ENCODE measurements at places on chromosomes 2 and 18.

DNA sequence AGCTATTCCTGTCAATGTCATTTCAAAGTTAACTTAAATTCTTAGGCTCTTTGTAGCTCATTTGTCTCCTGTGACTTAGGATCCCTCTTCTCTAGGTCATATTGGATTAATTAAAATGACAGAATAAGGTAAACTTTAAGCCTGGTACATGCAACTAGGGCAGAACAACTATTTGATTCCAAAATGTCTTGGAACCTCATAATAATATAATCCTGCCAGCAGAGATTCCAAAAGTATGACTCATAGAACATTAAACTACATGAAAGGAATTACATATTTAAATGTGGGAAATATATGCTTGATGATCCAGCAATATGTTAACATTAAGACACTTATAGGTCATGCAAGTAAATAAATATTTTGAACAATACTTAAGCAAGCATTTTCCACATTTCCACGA, 63.3 kb downstream of the COL3A1 start:
- no peak for DNase-seq

GRCh38 chr2:78540255-78540654, 485.2 kb upstream of the REG3G start:
- DNase-seq, result no peak

DNA sequence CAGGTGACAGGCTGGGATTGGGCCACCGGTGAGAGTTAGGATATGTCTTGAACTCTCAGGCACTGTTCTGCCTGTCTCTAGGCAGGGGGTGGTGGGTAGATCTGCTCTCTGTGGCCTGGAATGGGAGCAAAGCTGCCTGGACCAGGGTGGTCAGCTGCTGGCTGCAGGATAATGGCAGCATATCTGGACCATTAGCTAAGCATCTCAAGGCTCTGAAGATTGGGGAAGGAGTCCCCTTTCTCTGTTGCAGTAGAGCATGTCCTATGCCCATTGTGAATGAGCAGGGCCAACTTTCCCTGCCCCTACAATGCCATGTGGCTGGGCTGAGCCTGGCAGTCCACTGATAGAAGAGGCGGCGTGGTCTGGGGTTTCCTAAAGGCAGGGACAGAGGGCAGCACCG, 34.6 kb downstream of the LOXHD1 start:
- no peak for DNase-seq

- no peak for DNase-seq
Measured at GRCh38 chr18:11391661-11392060, 217.7 kb upstream of the SLC35G4 start.

- no peak for DNase-seq
Measured at GRCh38 chr2:202278944-202279343, 13.4 kb downstream of the NOP58 start.

GRCh38 chr2:27977731-27978312, 87.3 kb downstream of the BABAM2 start:
- no peak for DNase-seq

- no peak for DNase-seq
Measured at GRCh38 chr2:160920791-160921303, 239.4 kb upstream of the TANK start.

DNA sequence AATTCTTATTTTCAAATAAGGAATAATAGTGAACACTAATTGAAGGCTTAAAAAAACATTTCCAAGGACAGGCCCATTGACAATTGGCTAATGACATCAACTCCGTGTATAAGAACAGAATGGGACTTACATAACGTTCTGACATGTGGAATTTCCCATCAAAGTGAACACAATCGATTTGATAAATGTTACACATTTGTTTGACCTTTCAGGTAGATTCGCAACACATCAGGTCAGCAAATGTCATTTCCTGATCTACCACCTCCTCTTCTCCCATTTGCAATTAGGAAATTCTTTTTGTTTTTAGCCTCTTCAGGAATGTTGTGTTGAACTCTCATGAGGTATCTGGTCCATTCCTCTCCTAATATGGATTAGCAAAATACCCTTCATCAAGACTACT, 292.9 kb upstream of the SLC14A2 start:
- DNase-seq, result no peak

DNA sequence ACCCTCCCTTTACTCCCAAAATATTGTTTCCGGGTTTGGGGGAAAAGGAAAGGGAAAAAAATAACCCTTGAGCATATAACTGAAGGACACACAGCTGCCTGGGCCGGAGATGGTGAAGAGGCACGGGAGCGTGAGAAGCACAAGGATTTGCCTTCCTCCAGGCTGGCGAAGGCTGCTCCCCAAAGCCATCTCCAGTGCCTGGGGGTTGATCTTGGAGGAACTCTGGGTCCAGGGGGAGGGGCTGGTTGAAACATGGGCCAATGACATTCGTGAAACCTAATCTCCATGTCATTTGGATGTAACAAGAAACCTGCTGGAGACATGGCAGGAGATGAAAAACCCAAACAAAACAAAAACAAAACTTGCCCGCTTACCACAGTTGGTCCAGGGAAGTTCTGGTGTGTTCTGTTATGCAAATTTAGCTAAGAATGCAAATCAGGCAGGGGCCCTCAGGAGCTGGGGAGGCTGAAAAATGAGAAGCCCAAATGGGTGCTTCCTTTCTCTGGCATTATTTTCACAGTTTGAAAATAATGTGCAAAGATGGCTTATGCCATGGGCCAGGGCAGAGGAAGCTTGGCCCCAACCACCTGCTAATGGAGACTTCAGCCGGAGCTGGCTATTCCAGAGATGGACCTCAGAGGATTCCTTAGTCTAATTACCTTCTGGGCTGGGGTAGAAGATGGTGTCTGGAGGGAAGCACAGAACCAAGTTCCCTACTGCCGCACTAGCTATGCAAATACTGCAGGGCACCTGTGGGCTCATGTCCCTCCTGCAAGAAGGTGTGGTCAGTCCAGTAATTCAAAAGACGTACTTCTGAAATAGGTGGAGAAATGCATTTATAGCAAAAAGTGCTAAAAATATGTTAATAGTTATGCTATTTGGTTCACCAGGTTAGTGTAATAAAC, 180.9 kb downstream of the BCL2 start:
- no peak for DNase-seq

DNA sequence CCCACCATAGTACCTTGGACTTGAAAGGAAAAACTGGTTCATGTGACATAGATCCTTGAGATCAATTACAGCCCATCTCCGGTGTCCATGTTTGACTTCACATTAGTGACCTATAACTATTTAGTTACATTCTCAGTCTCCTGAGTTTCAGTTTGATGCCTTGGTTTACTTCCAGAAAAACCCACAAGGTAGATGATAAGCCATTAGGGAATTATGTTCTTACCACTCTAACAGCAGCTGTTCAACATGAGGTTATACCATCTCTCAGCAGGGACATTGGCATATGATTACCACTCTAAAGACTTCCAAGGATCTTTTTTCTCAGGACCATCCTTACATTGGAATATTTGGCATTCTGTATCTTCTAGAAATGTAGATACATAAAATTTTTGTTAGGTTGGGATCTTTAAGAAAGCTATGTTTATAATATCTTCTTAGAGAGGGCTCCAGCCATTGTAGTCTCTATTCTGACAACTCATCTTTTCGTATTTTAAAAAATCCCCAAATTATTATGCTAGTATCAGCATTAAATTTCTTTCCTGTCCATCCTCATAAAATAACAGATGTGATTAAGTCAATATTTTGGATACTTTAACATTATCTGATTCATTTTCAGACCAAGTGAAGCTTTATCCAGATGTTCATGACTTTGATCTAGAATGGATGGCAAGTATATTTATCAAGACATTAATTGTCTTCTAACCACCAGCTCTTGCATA, 258.9 kb downstream of the RDH14 start:
- no peak for DNase-seq

DNA sequence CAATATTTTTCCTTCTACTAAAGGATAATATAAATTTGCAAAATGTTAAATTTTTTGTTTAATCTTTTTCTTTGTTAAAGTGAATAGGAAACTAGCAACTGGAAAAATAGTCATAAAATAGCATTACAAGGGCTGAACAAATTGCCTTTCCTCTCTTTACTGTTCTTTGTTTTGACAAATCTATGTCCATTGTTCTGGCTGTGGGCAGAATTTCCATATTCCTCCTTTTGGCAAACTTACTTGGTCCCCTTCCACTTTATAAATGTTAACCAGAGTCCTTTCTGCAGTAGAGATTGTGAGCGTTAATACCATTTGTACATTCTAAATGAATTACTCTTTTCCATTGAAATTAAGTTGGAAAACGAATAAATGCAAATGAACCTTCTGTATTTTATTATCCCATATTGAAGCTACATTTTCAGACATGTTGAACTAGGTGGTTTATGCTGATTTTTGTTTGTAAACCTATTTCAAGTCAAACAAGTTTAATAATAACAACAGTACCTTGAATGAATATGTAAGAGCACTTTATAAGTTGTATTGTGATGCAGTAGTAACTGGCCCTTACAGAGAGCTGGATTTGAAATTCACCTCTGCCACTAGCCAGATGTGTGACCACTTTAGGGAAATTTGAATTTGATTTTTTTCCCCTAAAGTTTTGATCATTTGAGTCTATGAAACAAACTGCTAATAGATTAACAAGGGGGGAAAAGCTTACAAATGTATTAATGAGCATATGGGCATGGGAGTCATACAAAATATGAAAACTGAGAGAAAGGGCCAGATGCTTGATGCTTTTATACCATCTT, 3.3 kb downstream of the RNF125 start:
- no peak for DNase-seq

DNA sequence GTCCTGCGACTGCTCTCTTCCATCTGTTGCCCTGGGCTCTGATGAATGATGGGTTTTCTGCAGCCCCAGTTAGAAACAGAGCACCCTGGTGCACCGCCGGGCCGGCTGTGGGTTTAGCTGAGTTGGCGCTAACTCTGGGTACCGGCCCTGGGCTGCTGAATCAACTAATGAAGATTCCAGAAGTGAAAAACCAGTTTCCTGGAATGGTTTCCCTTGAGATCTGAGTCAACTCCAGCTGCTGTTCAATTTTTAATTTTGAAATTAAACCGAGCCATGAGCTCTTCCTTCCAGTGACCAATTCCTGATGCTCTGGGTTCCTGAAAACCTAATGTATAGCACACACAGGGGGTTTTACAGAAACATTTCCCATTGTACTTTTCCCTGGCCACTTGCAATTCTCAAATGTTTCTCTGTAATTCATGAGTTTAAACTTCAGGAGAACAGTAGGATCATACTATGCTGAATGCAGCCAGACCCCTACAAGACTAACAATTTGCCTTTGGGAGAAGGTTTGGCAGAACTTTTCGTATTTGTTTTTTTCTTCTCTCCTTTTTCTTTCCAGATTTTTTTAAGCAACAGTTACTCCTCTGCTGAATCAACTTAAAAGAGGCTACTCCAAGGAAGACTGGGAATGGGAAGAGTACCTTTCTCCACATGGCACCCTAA, 5.5 kb downstream of the COL6A3 start:
- no peak for DNase-seq

DNA sequence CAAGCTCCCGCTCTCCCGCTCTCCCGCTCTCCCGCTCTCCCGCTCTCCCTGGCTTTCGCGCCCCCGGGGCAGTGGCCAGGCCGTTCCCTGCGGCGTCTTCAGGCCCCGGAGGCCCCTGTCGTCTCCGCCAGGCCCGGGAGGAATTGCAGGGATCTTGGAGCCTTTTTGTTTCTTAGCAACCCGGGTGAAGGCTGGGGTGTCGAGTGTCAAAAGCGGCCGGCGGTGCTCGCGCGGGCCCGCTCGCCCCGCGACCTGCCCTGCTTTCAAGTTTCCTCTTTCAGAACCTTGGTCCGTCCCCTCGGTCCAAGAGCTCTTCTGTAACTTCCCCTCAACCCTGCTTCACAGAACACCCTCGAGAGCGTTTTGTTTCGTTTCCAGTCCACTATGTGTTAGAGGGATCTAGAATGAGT, 1.4 kb downstream of the RNF138 start:
- DNase-seq, result peak; percentile 70

DNA sequence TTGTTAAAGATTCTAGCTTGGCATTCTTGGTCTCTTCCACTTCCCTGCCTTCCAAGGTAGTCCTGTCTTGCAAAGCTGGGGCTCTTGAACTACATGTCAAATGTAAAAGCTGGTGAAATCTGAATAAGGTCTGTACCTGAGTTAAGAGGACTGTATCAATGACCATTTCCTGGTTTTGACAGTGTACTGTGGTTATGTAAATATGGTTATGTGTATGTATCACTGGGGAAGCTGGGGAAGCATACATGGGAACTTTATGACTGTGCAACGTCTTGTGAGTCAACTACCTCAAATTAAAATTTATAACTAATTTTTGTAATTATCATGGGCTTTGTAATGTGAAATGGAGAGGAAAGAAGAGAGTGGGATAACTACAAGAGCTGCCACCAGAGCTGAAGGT, 81.7 kb downstream of the COL4A4 start:
- no peak for DNase-seq

- DNase-seq, result no peak
Measured at GRCh38 chr2:76861708-76862107, 660.5 kb downstream of the LRRTM4 start.

DNA sequence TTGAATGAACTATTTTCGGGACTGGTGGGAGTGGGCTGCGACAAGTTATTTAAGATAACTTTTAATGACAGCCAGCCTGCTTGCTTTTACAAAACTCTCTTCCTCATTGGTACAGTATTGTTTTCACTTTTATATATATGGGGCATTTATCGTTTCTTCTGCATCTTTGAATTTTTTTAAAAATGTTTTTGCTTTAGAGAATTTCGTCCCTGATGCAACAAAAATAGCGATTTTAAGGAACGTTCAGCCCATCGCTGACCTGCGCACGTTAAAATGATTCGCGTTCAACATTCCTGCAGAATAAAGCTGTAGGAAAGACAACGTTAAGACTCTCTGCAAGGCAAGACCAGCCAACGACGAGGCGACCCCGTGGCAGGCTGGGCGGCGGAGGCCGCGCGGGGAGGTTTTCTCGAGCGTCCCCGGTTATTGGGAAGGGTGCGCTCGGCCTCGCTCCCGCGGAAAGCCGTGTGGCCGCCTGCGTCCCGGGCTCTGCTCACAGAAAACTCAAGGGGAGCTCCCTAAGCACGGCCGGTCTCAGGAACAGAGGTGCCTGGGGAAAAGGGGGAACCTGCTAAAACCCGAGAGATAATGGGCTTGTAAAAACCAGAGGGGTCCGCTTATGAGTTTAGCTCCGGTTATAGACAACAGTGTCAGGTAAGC, 3.0 kb downstream of the PAX8 start:
- no peak for DNase-seq

DNA sequence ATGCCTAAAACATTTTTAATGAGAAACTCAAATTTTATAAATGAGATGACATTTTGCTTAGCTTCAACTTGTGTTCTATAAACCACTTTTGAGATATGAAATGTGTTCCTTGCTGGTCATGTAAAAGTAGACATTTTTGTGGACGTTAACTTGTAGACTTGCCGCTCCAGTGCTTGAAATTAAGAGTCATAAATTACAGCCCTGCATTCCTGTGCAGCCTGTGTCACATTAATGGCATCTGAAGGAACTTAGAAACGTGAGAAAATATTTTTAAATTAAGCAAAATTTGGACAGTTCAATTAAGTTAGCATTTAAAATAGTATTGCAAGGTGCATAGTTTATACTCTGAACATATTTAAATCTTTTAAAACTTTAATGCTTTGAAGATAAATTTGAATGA, 98.3 kb upstream of the LDLRAD4 start:
- no peak for DNase-seq

GRCh38 chr2:65213035-65213434, 14.6 kb upstream of the ACTR2 start:
- no peak for DNase-seq
